Eye (tissue), 1 donor: ENCODE measurements at places on chromosomes 2 and 18.

GRCh38 chr2:9089831-9090230 is 86.3 kb upstream of the MBOAT2 start:
- no peak for DNase-seq

GRCh38 chr2:122750095-122750494 is 994.6 kb downstream of the TSN start:
- no peak for DNase-seq

DNA sequence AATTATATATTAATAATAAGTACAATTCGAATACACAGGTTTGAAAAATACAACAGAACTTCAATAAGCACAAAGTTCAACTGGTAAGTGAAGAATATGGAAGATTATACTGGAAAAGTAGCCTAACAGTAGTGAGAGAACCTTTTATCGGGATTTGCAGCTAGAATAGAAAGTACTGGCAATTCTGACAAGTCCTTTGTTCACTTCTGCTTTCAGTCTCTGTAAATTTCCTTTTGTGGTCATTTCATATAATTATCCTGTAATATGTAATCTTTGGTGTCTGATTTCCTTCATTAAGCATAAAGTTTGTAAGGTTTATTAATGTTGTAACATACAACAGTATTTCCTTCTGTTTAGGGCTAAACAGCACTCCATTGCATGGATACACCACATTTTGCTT is 67.2 kb downstream of the CUL3 start:
- DNase-seq: no peak

DNA sequence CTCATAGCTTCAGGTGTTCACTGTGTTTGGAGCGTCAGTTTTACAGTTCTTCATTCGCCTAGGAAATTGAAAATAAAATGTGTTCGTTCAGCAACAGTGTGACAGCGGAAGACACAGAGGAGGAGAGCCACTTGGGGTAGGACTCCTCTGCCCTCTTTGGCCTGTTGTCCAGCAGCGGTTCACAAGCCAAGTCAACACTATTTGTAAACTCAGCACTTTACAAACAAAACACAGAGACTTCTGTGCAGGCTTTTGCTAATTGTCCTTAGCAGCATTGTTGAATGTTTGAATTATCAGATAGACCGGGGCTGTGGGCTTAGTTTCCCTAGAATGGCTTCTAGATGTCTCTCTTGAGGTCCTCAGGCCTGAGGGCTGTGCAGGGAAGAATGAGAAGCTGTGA is 73.2 kb downstream of the TNFRSF11A start:
- DNase-seq: no peak

DNA sequence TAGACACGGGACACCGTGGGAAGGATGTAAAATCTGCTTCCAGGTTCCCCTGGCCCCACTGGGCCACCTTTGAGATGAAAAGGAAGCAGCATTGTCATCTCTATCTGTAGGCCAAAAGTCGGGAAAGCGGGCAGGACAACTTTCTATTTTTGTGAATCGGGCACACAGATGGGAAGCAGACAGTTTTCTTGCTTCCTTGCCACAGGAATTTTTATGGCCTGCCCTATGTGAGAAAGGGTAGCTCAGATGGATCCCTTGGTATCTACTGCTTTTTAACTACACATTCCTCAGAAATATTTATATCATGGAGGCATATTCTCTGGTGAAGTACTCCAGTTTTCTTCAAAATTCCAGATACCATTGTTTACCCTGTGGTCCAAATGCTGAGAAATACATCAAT is 735.5 kb downstream of the CBLN2 start:
- no peak for DNase-seq

GRCh38 chr2:25521665-25522387 is 151.6 kb downstream of the DTNB start:
- peak; percentile 85 for DNase-seq

- DNase-seq: peak; percentile 39
Observed at GRCh38 chr2:75808793-75809535, 98.2 kb upstream of the GCFC2 start.

GRCh38 chr2:144383571-144384100 is 136.3 kb downstream of the ZEB2 start:
- no peak for DNase-seq

DNA sequence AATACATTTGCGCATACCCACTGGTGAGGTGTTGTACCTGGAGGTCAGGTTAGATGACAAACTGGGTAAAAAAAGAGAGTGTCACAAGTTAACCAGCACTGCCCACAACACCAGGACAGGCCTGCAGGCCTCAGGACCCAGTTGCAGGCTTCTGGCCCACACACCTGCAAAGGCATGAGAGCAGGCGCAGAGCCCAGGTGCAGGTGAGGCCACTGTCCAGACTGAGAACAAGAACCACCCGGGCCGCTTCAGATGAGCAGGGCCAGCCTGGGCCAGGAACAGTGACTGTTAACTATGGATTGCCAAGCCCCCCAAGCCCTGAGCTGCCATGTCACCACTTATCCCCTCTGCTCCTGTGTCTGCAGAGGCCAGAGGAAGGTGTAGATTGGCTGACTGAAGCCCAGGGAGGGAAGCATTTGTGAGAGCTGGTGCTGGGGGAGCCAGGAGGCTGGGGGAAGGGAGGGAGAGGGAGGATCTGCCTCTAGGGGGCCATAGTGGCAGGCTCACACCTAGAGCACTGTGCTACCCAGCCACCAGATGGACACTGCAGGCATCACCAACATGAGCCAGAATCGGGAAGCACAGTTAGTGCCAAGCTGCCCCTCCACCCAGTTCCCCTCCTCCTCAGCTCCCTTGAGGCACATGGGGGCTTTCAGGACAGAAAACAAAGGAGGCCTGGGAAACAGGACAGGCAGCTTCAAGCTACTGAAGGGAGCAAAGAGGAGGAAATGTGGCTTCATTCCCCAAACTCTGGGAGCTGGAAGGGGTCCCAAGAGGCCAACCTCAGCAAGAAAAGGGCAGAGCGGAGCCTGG is 35.4 kb downstream of the SFXN5 start:
- no peak for DNase-seq
